ENCODE measurements at places on chromosomes 13 and 19.

GRCh38 chr19:18733196-18733647, 49.7 kb downstream of the CRTC1 start:
- DNase-seq, result no peak

DNA sequence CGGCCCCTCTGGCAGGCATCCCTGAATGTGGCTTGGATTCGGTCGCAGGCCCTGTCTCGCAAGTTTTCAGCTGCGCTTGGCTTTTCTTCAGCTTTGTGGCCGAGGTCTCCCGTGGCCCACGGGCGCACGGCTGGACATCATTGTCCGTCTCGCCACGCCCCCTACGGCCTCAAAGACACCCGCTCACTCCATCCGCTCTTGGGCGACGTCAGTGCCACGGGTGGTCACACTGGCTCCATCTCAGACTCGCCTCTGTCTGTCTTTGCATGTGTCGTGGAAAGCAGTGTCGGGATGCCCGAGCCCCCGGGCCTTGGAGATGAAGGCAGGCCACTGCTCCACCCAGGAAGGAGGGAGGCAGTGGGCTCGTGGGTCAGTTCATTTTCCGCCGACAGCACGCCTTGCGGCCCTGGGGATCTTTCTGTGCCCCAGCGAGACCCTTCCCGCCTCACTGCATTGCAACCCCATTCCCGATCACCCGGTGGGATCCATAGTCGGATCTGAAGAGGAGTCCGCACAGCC, 51.0 kb downstream of the ZNF146 start:
- no peak for DNase-seq

DNA sequence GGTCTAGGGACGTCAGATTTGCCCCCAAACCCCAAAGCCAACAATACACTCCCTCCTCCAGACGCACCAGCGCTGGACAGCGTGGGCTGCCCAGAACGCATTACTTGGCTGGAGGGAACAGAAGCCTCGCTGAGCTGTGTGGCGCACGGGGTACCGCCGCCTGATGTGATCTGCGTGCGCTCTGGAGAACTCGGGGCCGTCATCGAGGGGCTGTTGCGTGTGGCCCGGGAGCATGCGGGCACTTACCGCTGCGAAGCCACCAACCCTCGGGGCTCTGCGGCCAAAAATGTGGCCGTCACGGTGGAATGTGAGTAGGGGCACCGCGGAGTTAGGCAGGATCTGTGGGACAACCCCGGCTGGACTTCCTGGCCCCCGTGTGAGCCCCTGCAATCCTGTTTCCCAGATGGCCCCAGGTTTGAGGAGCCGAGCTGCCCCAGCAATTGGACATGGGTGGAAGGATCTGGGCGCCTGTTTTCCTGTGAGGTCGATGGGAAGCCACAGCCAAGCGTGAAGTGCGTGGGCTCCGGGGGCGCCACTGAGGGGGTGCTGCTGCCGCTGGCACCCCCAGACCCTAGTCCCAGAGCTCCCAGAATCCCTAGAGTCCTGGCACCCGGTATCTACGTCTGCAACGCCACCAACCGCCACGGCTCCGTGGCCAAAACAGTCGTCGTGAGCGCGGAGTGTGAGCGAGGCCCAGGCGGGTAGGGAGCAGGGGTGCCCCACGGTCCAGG, 4.0 kb downstream of the ICAM5 start:
- DNase-seq, result no peak

GRCh38 chr19:1106841-1107660, 3.3 kb downstream of the GPX4 start:
- DNase-seq, result no peak

- DNase-seq, result no peak
Measured at GRCh38 chr19:2416321-2417097, 10.9 kb downstream of the TIMM13 start.

DNA sequence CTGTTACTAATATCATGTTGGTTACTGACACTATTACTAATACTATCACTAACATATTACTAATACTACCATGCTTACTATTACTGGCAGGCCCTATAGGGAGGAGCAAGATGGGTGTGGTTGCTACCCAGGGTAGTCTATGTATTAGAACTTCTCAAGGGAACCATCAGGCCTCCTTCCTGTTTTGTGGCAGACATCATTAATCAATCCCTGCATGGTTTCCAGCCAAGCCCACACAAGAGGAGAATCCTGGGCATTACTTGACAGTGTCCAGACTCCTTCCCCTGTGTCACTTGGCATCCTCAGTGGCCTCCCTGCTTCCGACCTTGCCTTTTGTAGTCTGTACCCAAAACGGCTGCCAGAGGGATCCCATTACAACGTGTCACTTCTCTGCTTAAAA, 8.9 kb downstream of the HAS1 start:
- DNase-seq, result no peak

- DNase-seq, result no peak
Measured at GRCh38 chr13:73675821-73676220, 458.4 kb downstream of the KLF12 start.

GRCh38 chr19:23093832-23094231, 23.0 kb upstream of the ZNF730 start:
- no peak for DNase-seq

- no peak for DNase-seq
Measured at GRCh38 chr19:14197882-14198281, 8.1 kb downstream of the ADGRL1 start.

DNA sequence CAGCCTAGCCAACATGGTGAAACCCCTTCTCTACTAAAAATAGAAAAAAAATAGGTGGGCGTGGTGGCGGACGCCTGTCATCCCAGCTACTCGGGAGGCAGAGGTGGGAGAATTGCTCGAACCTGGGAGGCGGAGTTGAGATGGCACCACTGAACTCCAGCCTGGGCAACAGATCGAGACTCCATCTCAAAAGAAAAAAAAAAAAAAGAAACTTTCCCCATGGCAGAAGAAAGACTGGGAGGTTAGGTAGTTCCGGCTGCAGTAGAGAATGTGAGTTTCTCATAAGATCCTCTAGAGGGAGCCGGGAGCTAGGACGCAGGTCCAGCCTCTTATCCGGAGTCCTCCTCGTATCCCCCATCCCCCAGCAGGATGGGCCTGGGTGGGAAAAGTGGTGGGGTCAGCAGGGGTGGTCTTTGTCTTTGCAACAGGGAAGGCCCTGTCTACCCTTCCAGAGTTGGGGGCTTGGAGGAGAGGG, 13.2 kb upstream of the CREB3L3 start:
- no peak for DNase-seq

DNA sequence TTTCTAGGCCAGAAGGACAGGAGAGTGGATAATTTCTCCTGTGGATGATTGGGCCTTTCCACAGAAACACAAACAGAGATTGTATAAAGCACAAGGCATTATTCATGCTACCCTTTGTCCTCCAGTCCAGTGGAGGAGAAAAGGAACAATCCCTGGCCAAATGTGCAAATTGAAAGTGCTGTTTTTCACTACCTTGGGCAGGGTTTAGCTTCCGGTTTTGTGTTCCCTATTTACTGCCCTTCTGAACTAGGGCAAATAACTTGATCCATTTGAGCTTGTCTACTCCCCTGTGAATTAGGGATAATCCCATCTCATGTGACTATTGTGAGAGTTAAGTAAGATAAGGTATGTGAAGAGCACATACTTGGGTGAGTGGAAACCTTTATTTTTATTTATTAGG, 13.3 kb downstream of the PDX1 start:
- DNase-seq, result no peak

GRCh38 chr13:38008636-38009035, 139.1 kb upstream of the TRPC4 start:
- no peak for DNase-seq

DNA sequence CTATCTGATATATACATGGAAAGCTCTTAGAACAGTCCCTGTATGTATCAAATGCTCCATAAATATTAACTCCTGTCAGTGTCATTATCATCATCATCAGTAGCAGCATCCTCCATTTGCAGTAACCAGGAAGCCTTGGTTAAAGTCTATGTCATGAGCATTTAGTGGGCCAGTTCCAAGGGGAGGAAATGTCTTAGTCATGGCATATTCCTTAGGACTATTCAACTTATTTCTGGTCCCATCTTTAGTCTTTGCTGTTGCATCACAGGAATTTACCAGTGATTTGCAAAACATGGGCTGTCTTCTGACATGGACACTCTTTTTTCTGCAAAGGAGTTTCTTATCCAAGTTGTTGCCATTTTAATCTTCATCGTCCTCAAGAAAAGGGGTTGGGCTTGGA, 98.4 kb downstream of the WDFY2 start:
- DNase-seq, result no peak

- DNase-seq, result no peak
Measured at GRCh38 chr19:12159773-12160414, 3.0 kb upstream of the ZNF136 start.

- no peak for DNase-seq
Measured at GRCh38 chr19:14577885-14578427, 4.9 kb upstream of the CLEC17A start.

DNA sequence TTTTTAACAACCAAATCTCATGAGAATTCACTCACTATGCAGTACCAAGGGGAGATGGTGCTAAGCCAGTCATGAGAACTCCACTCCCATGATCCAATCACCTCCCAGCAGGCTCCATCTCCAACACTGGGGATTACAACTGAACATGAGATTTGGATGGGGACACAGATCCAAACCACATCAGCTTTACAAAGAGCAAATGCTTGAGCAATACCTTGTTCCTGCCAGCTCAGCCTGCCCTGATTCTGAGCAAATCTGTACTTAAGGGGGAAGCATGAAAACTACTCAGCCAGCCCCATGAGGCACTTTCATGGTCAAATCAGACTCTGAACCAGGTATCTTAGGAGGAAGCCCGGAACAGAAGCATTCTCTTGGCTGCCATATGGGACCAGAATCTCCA, 259.9 kb downstream of the TBC1D4 start:
- DNase-seq, result no peak

DNA sequence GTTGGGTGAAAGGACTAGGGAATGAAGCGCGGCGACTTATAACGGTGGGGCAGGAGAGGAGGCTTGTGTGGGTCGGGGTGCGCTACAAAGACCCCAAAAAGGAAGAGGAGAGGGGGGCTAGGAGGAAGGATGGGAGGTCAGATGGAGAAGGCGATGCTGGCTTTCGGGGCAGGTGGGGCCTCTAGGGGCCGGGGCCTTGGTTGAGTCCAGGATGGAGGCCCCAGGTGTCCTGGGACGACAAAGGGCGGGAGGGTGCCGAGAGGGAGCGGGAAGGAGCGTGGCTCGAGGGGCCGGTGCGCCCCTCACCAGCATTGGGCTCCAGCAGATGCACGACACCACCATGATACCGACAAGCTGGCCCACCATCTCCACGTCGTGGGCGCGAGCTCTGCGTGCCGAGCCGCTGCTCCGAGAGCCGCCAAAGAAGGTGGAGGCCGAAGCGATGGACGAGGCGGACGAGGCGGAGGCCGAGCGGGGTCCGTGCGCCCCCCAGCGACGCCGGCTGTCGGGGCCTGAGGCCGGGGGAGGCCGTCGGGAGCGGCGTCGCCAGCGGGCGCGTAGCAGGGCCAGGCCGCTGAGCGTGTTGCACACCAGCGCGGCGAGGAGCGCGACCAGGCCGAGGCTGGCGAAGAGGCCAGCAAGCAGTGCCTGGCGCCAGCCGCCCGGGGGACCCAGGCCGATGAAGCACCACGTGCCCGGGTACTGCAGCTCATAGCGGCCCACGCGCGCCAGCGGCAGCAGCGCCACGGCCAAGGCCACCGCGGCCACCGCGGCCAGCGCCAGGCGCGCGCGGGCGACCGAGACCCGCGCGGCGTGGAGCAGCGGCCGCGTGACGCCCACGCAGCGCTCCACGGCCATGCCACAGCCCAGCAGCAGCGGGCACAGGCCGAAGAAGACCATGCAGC, 1.8 kb downstream of the PTGER1 start:
- DNase-seq, result no peak

DNA sequence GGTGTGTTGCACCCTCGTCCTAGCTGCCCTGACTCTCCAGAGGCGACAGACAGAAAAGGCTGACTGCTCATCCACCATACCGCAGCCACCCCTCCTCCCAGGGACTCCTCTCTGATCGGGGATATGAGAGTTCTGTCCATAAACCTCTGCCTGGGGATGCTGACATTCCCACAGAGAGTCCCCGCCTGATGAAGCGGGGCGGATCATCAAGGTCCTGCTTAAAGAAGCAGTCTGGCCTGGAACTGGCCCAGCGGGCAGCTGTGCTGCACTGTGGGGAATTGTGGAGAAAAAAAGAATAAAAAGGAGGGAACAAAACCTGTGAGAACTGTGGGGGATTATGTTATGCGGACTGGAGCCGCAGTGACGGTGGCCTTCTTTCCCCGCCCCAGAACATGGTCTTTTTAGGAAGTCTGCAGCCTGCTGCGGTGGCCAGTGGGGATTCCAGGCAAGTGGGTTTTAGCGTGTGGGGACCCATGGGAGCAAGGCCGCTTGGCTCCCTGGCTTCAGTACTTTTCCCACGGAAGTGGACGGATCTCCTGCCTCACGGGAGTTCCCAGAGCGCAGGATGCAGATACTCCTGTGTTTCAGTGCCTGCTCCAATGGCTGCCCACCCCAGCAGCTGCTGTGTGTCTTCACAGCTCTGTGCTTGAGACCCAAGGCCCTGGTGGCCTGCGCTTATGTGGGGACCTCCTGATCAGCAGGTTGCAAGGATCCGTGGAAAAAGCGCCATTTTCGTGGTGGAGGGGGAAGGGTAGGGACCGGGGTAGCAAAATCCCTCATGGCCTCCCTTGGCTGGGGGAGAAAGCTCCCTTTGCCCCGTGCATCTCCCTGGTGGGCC, 1456.2 kb upstream of the SLC10A2 start:
- no peak for DNase-seq

DNA sequence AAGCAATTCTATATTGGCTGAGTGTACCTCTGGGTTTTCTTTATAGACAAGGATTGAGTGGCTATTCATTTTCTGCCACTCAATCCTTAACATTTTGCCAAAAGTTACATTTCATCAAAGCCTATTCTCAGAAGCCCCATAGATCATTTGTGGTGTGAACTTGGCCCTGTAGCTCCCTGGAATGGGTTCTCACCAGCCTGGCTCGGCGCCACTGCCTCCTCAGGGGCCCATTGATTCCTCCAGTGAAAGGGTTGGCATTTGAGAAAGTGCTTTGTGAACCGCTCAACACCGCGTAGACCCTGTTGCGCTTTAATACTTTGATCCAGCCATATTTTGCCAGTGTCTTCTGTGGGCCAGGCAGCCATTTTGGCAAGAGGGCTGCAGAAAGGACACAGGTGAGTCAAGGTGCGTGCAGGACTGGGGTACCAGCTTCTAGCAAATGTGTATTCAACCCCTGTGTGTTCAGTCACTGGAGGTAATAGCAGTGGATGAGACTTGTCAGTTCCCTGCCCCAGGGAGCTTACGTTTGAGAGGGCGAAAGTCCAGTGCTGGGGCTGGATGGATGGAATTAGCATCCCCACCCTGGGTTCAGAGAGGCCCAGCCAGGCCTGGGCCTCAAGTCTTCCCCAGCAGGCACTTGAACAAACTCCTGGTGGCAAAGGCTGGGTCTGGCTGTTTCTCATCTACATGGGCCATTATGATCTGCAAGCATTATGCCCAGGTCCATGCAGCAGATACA, 3.8 kb downstream of the RAB8A start:
- DNase-seq, result no peak

- DNase-seq, result no peak
Measured at GRCh38 chr19:13430790-13431582, 75.3 kb downstream of the CACNA1A start.

All from right atrium auricular region (tissue), 2 donors.